Colonic mucosa (tissue), 4 donors: ENCODE measurements at places on chromosomes 1 and 21.
A peak's percentile ranks its signal among the peaks of the same experiment; 100 is the strongest.

DNA sequence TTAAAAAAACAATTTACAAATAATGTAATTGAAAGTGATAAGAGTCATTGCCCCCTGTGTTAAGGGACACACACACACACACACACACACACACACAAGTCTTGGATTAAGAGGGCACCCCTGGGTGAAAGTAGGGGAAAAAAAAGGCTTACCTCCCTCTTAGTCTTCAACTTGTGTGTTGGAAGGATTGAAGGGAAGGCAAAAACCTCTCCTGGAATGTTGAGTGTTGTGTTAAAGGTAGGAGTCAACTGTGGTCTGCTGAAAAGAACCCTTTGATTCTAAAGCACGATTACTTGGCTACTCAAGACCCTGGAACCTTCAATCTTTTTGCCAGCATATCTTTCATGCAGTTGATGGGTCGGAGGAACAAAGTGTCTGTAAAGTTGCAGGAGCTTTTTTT lies 6.4 kb downstream of the PBX1 start:
- no peak for DNase-seq
- no peaks in the 10 kb centered on the region for H3K4me1 ChIP-seq
- H3K4me3 ChIP-seq, result no peak overlapping the region
- no peaks in the 10 kb centered on the region for H3K36me3 ChIP-seq
- no peak overlapping the region for H3K27ac ChIP-seq
- H3K27me3 ChIP-seq, result no peaks in the 10 kb centered on the region

DNA sequence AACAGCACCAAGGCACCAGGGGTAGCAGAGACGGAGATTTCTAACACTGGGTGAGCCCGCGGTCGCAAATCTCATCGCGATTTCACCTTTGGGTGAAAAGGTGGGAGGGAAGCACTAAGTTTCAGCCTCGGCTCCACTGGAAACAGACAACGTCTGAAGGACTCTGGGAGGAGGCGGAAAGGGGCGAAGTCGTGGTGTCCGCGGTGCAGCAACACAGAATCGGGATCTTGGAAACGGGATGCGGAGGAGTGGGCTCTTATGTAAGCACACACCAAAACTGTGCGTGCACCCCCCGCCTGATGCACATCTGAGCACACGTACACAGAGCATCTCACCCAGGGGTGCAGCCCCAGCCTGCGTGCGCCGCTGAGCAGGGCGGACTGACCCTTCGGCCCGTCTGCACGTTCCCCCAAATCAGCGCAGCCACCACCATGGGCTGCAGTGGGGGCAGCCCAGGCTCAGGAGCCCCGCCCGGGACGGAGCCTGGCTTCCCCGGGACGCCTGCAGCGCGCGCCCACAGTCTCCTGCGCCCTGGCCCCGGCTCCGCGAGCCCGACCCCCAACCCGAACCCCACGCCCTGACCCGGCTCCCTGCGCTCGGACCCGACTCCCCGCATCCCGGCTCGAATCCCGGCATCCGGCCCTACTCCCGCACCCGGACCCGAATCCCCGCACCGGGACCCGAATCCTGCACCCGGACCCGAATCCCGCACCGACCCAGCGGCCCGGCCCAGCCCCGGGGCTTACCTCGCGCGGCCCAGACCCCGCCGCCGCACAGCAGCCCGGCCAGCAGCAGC lies 670 bp downstream of the CLSTN1 start:
- H3K4me3 ChIP-seq, result peak overlapping the region; percentile 86
- H3K27ac ChIP-seq, result peak overlapping the region; percentile 78
- peaks cover 18% of the 10 kb centered on the region for H3K4me1 ChIP-seq
- H3K36me3 ChIP-seq, result no peaks in the 10 kb centered on the region
- peak; percentile 49 for DNase-seq
- no peaks in the 10 kb centered on the region for H3K27me3 ChIP-seq

DNA sequence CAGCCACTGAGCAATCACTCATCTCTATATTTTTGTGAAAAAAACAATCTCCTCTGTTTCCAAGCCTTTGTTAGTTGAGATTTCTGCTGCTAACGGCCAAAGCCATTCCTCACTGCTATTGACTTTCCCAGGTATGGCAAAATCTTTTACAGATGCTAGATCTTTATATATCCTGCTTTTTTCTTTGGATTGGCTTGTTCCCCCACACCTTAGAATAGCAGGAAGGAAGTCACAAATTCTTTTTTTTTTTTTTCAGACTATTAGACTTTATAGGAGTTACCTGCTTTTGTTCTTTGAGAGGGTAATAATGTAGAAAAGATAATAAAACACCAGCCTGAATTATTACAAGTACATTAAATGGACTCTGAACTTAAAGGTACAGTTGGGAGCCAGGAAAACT lies 24.2 kb downstream of the SYF2 start:
- H3K36me3 ChIP-seq, result no peaks in the 10 kb centered on the region
- no peaks in the 10 kb centered on the region for H3K27me3 ChIP-seq
- no peaks in the 10 kb centered on the region for H3K4me1 ChIP-seq
- H3K27ac ChIP-seq, result peak overlapping the region; percentile 67

DNA sequence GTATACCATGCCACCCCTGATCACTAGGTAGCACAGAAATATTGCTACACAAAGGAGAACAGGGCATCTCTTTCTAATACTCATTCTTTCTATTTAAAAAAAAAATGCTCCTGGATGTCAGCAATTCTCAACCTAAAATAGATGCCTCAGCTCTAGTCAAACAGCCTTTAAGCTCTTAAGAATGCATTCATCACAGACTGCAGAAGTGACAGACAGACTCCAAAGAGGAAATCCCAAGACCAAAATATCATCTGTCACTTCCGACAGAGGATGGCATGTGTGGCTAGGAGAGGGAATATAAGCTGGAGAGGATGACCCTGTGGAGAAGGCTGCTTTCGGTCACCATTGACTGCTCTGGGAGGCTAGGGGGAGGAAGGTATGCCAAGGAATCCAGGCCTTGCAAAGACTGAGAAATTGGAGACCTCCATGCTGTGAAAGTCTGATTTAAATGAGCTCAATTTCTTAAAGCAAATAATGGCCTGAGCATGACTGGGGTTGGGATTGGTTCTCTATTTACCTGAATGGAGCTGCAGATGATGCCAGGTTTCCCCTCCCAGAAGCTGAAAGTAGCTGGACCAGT lies 277.4 kb downstream of the BRINP2 start:
- DNase-seq, result no peak
- H3K4me1 ChIP-seq, result no peaks in the 10 kb centered on the region
- no peak overlapping the region for H3K27ac ChIP-seq
- no peaks in the 10 kb centered on the region for H3K27me3 ChIP-seq

DNA sequence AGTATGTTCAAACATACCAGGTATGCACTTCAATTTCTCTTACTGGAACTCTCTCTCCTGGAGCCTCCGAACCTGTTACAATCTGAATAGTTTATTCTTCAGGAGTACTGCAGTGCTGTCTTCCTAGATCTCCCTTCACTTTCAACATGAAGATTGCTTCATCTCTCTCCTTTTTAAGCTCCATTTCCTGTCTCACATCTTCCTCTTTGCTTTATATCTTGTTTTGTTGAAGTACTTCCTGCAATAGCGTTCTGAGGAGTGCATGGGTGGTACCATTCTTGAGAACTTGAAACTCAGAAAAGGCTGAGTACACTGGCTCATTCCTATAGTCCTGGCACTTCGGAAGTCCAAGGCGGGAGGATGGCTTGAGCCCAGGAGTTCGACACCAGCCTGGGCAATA lies 15.7 kb upstream of the C1orf146 start:
- H3K4me3 ChIP-seq, result no peak overlapping the region
- H3K27me3 ChIP-seq, result no peaks in the 10 kb centered on the region
- no peaks in the 10 kb centered on the region for H3K4me1 ChIP-seq
- no peak for DNase-seq

- H3K4me1 ChIP-seq, result no peaks in the 10 kb centered on the region
- no peaks in the 10 kb centered on the region for H3K36me3 ChIP-seq
- no peak for DNase-seq
- H3K27me3 ChIP-seq, result no peaks in the 10 kb centered on the region
- H3K27ac ChIP-seq, result no peak overlapping the region
- H3K4me3 ChIP-seq, result no peak overlapping the region
Observed at GRCh38 chr1:184945029-184945428, 29.3 kb downstream of the NIBAN1 start.
